NCI-H2081 (cell line): ENCODE measurements at places on chromosomes 16 and 17.

DNA sequence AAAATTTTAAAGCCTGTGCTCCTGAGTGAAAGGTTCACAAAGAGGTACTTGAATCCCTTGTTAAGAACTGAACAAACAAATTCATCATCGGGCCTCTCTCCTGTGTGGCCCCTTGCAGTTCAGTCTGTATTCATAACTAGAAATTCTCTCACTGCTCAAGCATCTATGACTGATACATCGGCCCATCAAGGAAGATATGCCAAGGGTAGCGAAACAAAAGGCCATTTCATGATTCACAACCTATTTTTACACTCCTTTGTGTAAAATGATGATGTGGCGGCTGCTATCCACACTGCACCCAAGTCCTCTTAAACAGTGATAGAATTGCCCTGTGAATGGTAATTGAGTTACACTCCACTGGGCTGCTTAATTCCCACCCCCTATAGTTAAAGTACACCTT lies 204.6 kb downstream of the STX8 start:
- DNase-seq = peak; percentile 78

DNA sequence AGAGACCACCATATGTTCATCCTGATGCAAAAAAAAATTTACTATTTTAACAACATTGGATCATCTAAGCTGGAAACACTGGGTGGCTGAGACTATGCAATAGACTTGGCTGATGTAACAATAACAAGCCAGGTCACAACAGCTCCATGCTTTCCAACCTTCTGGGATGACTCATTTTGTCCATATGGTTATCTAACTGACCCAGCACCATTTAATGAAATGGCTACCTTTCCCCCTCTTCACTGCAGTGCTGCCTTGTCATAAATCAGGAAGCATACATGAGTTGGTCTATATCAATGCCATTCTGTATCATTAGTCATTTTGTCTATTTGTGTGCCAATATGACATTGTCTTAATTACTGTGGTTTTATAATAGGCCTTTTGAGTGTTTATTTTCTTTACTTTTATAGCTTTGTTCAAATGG lies 217.6 kb upstream of the KCNJ16 start:
- peak; percentile 6 for DNase-seq

- DNase-seq = no peak
These were observed 479 bp upstream of the ZNF207 start for GRCh38 chr17:32349503-32349853.

DNA sequence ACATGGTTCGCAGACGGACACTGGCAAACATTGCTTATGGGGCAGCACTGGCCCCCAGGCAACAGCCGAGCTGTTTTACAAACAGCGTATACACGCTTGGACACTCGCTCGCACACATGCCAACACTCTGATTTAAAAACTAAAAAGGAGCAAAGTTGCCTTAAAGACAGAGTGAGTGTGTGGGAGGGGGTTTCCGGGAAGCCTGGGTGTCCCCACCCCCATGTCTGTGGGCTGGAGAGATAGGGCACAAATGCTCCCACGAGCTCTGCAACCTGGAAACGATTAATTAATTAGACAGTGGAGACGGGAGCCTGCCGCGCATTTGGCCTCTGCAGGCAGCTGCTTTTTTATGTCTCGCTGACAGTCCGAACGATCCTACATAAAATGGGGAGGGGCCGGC lies 107.9 kb upstream of the ZNF469 start:
- DNase-seq = no peak

DNA sequence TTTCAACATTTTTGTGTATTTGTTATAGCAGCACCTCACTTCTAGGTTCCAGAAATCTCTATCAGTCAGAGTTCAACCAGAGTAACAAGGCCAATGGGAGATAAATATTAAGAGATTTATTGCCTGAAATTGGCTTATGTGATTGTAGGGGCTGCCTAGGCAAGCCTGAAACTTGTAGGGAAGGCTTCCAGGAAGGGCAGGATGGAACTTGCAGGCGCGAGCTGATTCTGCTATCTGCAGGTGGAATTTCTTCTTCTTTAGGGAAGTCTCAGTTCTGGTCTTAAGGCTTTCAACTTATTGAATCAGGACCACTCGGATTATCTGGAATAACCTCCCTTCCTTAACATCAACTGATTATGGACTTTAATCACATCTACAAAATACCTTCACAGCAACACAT lies 199.5 kb upstream of the NLRP1 start:
- no peak for DNase-seq

- DNase-seq = no peak
These were observed 91.5 kb downstream of the NPIPB11 start for GRCh38 chr16:29315046-29315445.

DNA sequence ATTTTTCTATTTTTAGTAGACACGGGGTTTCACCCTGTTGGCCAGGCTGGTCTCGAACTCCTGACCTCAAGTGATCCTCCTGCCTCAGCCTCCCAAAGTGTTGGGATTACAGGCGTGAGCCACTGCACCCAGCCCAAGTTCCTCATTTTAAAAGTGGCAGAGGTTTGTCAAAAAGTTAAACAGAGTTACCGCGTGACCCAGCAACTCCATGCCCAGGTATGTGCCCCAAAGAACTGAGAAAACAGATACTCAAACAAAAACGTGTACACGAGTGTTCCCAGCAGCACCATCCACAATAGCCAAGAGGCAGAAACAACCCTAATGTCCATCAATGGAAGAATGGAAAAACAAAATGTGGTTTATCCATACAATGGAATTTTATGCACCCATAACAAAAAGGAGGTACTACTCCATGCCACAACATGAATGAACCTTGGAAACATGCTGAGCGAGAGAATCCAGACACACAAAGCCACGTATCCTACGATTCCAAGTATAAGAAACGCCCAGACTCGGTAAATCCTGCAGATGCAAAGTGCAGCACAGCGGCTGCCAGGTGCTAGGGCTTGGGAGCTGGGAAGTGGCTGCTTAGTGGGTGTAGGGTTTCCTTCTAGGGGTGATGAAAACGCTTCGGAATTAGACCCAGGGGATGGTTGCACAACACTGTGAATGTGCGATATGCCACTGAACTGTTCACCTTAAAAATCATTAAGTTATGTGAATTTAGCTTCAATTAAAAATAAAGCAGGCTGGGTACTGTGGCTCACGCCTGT lies 24.8 kb downstream of the ADCY9 start:
- no peak for DNase-seq

GRCh38 chr16:57485916-57486857 lies at the start of gene DOK4:
Gene DOK4 (minus strand): TSS chr16:57486493. CDS start chr16:57479507, 6,986 bp downstream.
- DNase-seq = peak; percentile 37

GRCh38 chr16:83098536-83098935 lies 471.8 kb downstream of the CDH13 start:
- DNase-seq = no peak

GRCh38 chr16:59181821-59182420 lies 447.8 kb upstream of the GOT2 start:
- DNase-seq = no peak

GRCh38 chr17:50805486-50805885 lies 29.9 kb upstream of the WFIKKN2 start:
- no peak for DNase-seq

GRCh38 chr17:44444735-44445105 lies 55.3 kb upstream of the ITGA2B start:
- DNase-seq = no peak

DNA sequence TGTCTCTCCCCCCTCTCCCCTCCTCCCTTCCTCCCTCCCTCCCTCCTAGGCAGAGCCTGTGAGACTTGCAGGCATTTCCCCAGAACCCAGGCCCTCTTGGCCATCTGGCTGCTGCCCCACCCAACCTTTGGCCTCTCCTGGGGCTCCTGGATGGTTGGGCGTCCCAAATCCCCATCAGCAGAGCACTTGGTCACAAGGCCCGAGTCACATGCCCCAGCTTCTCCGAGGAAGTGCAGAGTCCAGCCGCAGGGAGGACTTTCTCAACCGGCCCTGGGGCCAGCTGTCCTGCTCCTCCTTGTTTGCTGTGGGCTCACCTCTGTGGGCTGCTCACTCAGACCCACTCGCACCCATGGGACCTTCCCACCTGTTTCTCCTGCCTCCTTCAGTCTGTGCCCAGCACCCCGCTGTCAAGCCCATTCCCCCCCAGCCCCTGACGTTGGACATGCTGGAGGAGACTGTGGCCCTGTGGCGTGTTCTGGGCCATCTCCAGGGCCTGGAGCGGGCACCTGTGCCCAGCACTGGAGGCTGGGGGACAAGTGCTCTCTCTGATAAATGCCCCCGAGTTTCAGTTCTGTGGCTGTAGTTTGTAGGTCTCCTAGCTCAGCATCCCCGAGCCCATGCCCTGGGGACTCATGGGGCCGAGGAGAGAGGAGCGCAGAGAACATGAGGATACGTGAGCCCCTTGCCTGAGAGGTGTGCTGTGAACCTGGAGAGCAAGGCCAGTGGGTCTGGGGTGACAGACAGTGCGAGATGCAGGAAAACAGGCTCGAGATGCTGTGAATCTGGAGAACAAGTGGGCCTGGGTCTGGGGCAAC lies 42.3 kb upstream of the ZNF750 start:
- DNase-seq = no peak

DNA sequence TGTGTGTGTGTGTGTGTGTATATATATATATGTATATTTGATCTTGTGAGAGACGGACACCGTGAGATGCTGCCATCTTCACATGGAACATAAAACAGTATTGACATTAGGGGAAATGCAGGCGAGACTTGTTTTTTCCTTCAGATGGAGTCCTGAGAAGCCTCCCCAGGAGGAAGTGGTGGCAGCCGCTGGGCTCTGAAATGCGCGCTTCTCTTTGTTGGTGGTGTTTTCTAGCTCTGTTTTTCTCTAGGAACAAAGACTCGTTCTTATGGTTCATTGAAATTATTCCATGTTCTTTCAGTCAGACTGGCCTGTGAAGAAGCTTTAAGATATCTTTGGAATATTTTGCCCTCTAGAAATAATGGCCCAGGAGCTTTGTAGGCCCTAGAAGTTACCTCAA lies 32.9 kb downstream of the SNX29 start:
- DNase-seq = no peak

- no peak for DNase-seq
These were observed 110.1 kb downstream of the NTN1 start for GRCh38 chr17:9131371-9131770.

GRCh38 chr16:57606847-57607501 lies 21.5 kb upstream of the ADGRG1 start:
- DNase-seq = peak; percentile 53

GRCh38 chr16:62965831-62966230 lies 929.6 kb upstream of the CDH8 start:
- DNase-seq = no peak

- peak; percentile 32 for DNase-seq
These were observed 1.7 kb upstream of the DLX3 start for GRCh38 chr17:49996495-49997300.

- DNase-seq = no peak
These were observed 80.6 kb downstream of the LMF1 start for GRCh38 chr16:890217-890616.

- no peak for DNase-seq
These were observed 636 bp upstream of the ERN1 start for GRCh38 chr17:64130559-64131001.

- DNase-seq = no peak
These were observed 2.5 kb downstream of the MAF start for GRCh38 chr16:79598063-79598347.

- peak; percentile 82 for DNase-seq
These were observed 33.3 kb downstream of the PLCD3 start for GRCh38 chr17:45098869-45099616.

- DNase-seq = no peak
These were observed 12.4 kb upstream of the TEX19 start for GRCh38 chr17:82346342-82347300.

- peak; percentile 78 for DNase-seq
These were observed 178.4 kb downstream of the CCDC182 start for GRCh38 chr17:57566721-57567120.

DNA sequence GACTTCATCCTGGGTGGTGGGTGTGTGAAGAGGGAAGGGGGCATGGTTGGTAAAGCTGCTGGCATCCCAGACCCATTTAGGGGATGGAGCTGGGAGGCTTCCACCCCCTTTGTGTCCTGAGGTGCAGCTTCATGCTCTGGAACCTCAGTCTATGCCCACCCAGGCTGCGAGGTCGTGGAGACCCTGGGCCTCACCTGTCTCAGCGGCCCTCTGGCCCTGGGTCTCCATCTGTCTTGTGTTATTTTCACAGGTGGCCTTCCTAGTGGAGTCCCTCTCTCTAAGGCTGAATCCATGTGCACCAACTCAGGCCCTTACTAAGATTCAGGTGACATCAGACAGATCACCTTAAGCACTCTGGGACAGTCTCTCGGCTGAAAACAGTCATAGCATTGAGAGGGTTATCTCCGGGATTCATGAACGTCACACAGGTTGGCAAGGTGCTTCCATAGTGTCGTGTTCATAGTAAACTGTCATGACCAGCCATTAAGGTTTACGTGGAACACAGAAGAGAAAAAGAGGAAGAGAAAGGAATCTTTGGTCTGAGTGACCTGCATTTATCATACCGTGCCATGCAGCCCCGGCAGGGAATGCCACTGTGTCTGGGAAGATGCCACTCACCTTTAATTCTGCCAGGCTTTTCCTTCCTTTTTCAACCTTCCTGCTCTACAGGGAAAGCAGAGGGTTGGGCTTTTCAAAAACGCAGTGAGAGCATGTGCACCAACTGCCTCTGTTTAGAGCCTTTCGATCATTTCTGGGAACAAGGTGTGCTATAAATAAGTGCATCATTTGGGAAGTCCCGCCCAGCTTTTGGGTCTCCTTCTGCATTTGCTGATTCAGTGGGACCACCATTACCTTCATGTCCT lies 4.5 kb upstream of the FOXL1 start:
- no peak for DNase-seq

- DNase-seq = no peak
These were observed 49.8 kb downstream of the WDR45B start for GRCh38 chr17:82598256-82599119.

- DNase-seq = no peak
These were observed 438.8 kb downstream of the PMP22 start for GRCh38 chr17:14826358-14826757.

DNA sequence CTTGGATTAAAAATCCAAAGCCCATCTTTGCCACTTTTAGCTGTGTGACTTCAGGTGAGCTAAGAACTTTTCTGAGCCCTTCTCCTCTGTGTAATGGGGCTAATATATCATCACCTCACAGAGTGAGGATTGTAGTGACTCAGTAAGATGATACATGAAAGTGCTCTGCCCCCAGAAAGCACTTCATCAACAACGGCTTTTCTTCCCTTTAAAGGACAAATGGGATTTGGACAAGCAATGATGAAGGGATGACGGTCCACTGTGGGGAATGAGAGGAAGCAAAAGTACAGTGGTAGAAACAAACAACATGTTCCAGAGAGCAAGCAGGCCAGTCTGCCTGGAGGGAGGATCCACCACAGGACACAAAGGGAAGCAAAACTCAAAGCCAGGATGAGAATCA lies 14.3 kb upstream of the TMED6 start:
- no peak for DNase-seq

- DNase-seq = no peak
These were observed 81.2 kb downstream of the RBFOX3 start for GRCh38 chr17:79529661-79530081.
